ENCODE measurements at places on chromosomes 12 and 14. TPM values are rescaled to one million over a fixed set of nuclear protein-coding genes. Genes with fewer than 3 reads are reported as not detected.

GRCh38 chr12:121085506-121086353 is 46.7 kb upstream of the OASL start:
- H3K36me3 ChIP-seq: no peaks in the 10 kb centered on the region
- no peak overlapping the region for H3K4me3 ChIP-seq
- no peaks in the 10 kb centered on the region for H3K27me3 ChIP-seq
- no peaks in the 10 kb centered on the region for H3K4me1 ChIP-seq
- H3K27ac ChIP-seq: no peak overlapping the region
- no peak for DNase-seq

DNA sequence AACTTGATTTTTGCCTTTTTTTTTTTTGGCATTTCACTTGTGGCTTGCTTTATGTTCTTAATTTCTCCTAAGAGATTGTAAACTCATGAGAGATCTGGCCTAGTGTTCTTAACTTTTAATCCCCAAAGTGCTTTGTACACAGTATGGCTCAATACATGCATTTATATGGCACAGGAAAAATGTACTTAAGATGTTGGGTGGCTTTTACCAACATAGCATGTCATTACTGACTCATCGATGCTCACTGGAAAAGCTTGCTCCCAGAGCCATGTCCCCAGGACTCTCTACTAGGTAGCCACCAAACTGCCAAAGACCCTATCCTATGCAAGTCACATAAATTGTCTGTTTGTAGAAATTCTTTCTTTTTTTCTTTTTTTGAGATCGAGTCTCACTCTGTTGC is 13.1 kb upstream of the SMCO3 start:
- H3K27ac ChIP-seq: no peak overlapping the region
- DNase-seq: no peak
- H3K27me3 ChIP-seq: no peaks in the 10 kb centered on the region
- no peak overlapping the region for H3K4me3 ChIP-seq

DNA sequence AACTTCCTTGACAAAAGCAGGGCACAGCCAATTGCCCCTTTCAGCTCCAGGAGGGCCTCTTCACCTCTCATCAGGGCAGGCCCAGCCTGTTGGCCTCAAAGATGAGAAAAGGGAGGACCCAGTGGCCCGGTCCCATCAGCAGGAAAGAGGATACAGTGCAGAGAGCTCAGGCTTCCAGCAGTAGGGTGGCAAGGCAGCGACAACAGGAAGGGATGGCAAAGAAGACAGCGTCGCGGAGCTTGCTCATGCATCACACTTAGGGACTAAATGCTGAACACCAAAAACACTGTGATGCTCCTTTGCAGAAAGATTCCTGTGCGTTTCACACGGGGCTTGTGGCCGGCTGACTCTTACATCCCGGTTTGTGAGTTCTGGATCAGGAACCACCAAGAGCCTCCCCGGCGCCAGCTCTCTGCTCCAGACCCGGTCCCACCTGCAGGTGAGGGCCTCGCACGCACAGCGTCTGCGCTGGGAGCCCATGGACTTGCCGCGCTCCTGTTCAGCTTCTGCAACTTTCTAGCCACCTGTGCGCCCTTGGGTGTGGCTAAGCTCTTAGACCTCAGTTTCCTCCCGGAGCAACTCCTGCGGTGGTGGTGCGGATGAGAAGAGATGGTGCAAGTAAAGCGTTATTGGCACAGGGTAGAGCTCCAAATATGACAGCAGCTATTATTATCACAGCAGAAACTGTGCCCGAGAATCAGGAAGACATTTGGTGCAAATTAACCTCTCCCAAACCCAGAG is 15.3 kb upstream of the BCL7A start:
- H3K27ac ChIP-seq: peak overlapping the region; percentile 85
- peaks cover 8% of the 10 kb centered on the region for H3K36me3 ChIP-seq
- peak overlapping the region; percentile 46 for H3K4me3 ChIP-seq

GRCh38 chr12:58368001-58368400 is 426.6 kb downstream of the ATP23 start:
- H3K27me3 ChIP-seq: no peaks in the 10 kb centered on the region
- no peak overlapping the region for H3K4me3 ChIP-seq
- no peaks in the 10 kb centered on the region for H3K36me3 ChIP-seq
- no peaks in the 10 kb centered on the region for H3K4me1 ChIP-seq
- H3K27ac ChIP-seq: no peak overlapping the region

- H3K27me3 ChIP-seq: no peaks in the 10 kb centered on the region
- no peak overlapping the region for H3K4me3 ChIP-seq
- DNase-seq: peak; percentile 71
- no peaks in the 10 kb centered on the region for H3K36me3 ChIP-seq
- H3K27ac ChIP-seq: no peak overlapping the region
- peaks cover 19% of the 10 kb centered on the region for H3K4me1 ChIP-seq
These were observed 221.9 kb downstream of the PELI2 start for GRCh38 chr14:56339855-56340701.

DNA sequence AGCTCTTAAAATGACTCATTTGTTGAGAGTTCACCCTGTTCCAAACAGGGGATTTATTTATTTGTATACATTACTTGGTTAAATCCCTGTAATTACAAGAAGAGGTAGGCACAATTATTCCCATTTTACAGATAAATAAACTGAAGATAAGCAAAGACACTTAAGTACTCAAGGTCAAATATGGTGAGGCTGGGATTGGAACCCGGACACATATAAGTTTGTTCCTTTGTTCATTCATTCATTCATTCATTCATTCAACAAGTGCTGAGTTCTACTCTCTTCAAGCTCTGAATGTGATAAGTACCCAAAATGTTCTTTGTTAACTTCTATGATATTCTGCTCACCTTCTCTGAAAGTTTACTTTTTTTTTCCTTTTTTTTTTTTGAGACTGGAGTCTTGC is 2.4 kb upstream of the TRIM9 start:
- H3K4me1 ChIP-seq: peaks cover 24% of the 10 kb centered on the region
- no peak overlapping the region for H3K4me3 ChIP-seq
- no peak for DNase-seq
- H3K27ac ChIP-seq: no peak overlapping the region
- H3K27me3 ChIP-seq: no peaks in the 10 kb centered on the region
- H3K36me3 ChIP-seq: no peaks in the 10 kb centered on the region

GRCh38 chr12:4270016-4270830 is 3.3 kb upstream of the CCND2 start:
- peaks cover 59% of the 10 kb centered on the region for H3K4me1 ChIP-seq
- peak overlapping the region; percentile 59 for H3K4me3 ChIP-seq
- DNase-seq: peak; percentile 23

GRCh38 chr12:117060246-117060928 is 38.8 kb downstream of the TESC start:
- no peak overlapping the region for H3K4me3 ChIP-seq
- DNase-seq: no peak
- H3K4me1 ChIP-seq: peaks cover 50% of the 10 kb centered on the region
- no peaks in the 10 kb centered on the region for H3K36me3 ChIP-seq
- H3K27ac ChIP-seq: no peak overlapping the region
- no peaks in the 10 kb centered on the region for H3K27me3 ChIP-seq

DNA sequence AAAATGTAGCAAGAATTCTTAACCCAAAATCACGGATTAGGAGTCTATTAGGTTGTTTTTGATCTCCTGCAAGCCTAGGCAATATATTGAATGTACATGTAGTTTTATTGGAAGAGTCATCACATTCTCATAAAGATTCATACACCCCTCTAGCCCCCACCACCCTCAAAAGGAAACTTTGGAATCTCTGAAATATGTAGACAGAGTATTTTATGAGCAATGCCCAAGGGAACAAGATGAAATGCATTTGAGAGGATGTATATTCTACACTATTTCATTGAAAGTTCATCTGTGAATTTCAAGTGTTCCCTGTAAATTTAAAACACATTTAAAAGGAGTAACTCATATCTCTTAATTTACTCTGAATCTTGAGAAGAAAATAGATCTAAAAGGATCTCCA is 103.7 kb downstream of the SYT1 start:
- no peaks in the 10 kb centered on the region for H3K27me3 ChIP-seq
- no peak overlapping the region for H3K4me3 ChIP-seq
- H3K4me1 ChIP-seq: no peaks in the 10 kb centered on the region
- no peak overlapping the region for H3K27ac ChIP-seq
- no peak for DNase-seq
- no peaks in the 10 kb centered on the region for H3K36me3 ChIP-seq

DNA sequence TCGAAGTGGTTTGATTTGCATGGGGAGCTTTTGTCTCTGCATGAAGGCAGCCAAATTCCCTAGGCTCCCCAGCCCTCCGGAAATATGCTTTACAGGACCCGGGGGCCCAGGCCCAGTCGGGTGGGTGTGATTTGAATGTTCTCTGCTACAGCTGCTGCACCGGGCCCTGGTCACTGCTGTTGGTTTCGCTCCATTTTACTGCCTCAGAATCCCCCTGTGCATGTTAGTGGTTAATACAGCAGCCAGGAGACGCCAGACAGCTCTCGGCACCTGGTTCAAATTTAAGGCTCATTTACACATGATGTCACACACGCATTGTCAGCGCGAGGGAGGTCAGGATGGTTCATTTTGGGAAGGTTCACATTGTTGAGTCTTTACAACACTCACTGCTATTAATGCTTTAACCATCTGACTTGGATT is 99.6 kb downstream of the SLC38A6 start:
- no peak overlapping the region for H3K4me3 ChIP-seq
- no peaks in the 10 kb centered on the region for H3K27me3 ChIP-seq
- no peak overlapping the region for H3K27ac ChIP-seq
- no peak for DNase-seq
- no peaks in the 10 kb centered on the region for H3K36me3 ChIP-seq
- no peaks in the 10 kb centered on the region for H3K4me1 ChIP-seq

DNA sequence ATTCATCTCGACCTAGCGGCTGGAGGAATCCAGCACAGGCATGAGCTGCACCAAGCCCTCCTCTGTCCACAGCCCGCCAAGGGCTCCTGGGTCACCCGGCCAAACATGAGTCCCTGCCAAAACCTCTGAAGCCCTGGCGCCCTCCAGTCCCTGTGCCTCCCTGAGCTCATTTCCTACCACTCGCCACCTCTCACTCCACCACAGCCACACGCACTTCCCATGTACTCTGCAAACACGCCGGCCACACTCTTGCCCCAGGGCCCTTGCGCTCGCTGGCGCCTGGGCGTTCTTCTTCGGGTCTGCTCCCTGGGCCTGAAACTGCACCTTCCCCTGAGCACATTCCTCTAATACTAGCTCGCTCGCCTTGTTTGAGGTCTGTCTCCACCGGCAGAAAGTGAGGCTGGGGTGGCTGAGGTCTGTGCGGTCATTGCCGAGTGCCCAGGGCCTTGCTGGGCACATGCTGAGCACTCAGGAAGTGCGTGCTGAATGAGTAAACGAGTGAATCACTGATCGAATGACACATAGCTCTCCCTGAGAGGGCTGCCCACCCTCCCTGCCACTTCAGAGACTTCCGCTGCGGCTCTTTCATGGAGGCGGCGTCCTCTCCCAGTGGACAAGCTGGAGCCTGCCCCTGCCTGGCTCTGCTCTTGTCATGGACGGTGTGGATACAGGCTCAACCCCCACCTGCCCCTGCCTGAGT is 33.7 kb upstream of the DLK1 start:
- H3K27me3 ChIP-seq: no peaks in the 10 kb centered on the region
- DNase-seq: no peak
- H3K4me1 ChIP-seq: no peaks in the 10 kb centered on the region
- no peak overlapping the region for H3K27ac ChIP-seq
- H3K4me3 ChIP-seq: no peak overlapping the region

Gene PLCZ1
- polyA plus RNA-seq: not detected

Gene KCNMB4
- polyA plus RNA-seq: 5.0 TPM

Gene KRT83
- polyA plus RNA-seq: 1.0 TPM

Gene TAS2R7
- not detected for polyA plus RNA-seq

Gene HNF1A
- polyA plus RNA-seq: 0.09 TPM

Gene SIX1
- polyA plus RNA-seq: 21.4 TPM

Gene RDH12
- 3.4 TPM for polyA plus RNA-seq

Data from thymus (tissue), 14 donors.